Subcutaneous adipose tissue (tissue), 4 donors: ENCODE measurements at places on chromosomes 7 and 10. TPM values are rescaled to one million over a fixed set of nuclear protein-coding genes. Genes with fewer than 3 reads are reported as not detected.

The RBP4 gene
- 1,162 TPM for total RNA-seq

The PPIA gene
- total RNA-seq: 1,568 TPM

The PALD1 gene
- total RNA-seq: 3.1 TPM

The SNCG gene
- 204 TPM for total RNA-seq

The SND1 gene
- total RNA-seq: 80.6 TPM

The OPALIN gene
- total RNA-seq: not detected

The CHN2 gene
- total RNA-seq: 10.0 TPM

The BTRC gene
- total RNA-seq: 16.8 TPM

The IL15RA gene
- 14.4 TPM for total RNA-seq

The DBF4 gene
- total RNA-seq: 17.3 TPM
